Fibroblast of skin of left biceps (primary cell): ENCODE measurements at places on chromosomes 7 and 10.

GRCh38 chr7:26398427-26398755 is 106.7 kb downstream of the SNX10 start:
- no peak for DNase-seq

DNA sequence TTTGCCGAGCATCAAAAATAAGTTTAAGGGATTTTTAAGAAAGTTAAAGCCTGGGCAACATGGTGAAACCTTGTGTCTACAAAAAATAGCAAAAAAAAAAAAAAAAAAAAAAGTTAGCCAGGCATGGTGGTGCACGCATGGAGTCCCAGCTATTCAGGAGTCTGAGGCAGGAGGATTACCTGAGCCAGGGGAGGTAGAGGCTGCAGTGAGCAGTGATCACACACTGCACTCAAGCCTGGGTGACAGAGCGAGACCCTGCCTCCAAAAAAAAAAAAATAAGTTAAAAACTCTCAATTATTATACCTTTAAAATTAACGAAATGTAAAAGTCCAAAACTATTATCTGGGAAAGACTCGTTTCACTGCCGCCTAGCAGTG is 35.0 kb upstream of the DAGLB start:
- DNase-seq, result no peak

GRCh38 chr10:58968389-58968755 is 208.1 kb upstream of the PHYHIPL start:
- no peak for DNase-seq

DNA sequence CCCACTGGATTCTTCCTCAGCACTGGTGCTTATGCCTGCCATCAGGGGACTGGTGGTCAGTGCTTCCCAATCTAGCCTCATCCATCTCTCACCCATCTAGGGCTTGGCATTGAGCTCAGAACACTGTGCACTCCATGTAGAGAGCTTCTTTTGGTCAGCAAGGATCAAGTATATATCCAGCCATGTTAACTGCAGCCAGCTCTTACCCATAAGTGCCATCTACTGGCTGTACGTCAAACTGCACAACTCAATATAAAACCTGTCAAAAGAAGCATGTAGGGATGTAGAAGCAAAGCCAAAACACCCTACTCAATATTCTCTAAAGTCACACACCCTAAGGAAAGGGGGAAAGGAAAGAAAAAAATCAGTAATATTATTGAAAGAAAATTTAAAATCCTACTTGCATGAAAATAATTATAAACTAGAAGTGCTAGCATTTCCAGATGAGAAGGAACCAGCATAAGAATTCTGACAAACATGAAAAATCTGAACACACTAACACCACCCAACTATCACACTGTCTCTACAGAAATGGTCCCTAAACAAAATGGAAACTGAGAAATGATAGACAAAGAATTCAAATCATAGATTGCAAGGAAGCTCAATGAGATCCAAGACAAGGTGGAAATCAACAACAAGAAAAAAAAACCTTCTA is 531.1 kb upstream of the STEAP1 start:
- peak; percentile 5 for DNase-seq

- no peak for DNase-seq
Observed at GRCh38 chr10:79070606-79071395, 2.0 kb downstream of the ZMIZ1 start.

DNA sequence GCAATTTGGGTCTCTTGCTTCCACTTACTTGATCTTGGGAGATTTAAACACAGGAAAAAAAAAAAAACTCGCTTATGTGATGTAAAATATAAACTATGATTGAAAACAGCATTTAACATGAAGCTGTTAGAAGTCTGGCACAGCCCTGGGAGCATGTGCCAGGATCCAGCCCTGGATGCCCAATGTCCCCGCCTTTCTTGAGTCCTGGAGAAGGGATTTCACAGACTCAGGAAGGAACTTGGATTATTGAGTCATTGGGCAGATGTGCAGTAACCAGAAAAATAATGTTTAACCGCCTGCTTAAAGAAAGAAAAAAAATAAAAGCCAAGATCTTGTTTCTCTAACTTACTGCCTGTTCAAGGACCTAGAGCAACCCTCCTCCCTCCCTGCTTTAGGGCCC is 3.7 kb upstream of the JCAD start:
- peak; percentile 69 for DNase-seq

- no peak for DNase-seq
Observed at GRCh38 chr10:101289541-101289940, 60.3 kb upstream of the LBX1 start.

- no peak for DNase-seq
Observed at GRCh38 chr7:68041554-68041953, 1044.9 kb downstream of the TYW1 start.

GRCh38 chr10:35640951-35641675 is 983 bp downstream of the FZD8 start:
- peak; percentile 39 for DNase-seq

DNA sequence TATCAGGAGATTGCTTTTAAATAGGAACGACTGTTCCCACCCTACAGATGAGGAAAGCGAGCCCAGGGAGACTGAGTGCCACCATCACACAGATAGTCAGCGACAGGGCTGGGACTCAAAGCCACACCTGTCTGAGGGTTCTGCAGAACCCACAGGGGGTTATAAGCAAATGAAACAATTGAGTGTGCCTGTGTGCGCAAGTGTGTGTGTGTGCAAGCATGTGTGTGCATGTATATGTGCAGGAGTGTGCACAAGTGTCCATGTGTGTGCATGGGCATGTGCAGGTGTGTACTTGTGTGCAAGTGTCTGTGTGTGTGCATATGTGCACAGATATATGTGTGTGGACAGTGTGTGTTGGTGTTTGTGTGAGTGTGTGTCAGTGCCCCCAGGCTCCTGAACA is 280.2 kb downstream of the GRID1 start:
- no peak for DNase-seq

- no peak for DNase-seq
Observed at GRCh38 chr7:111866787-111867186, 304.5 kb upstream of the IMMP2L start.

DNA sequence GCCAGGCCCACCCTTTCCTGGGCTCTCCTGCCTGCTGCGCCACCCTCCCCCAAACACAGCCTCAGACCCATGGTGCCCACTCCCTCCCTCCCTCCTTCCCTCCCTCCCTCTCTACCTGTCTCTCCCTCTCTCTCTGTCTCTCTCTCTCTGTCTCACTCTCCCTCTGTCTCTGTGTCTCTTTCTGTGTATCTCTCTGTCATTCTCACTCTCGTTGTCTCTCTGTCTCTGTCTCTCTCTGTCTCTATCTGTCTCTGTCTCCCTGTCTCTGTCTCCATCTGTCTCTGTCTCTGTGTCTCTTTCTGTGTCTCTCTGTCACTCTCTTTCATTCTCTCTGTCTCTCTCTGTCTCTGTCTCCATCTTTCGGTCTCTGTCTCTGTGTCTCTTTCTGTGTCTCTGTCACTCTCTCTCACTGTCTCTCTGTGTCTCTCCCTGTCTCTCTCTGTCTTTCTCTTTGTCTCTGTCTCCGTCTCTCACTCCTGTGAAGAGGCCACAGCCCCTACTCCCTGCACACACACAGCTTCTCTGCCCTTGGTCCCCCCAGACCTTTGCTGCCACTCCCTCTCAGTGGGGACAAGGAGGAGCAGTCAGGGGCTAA is 51.5 kb downstream of the CALML3 start:
- no peak for DNase-seq

GRCh38 chr7:87107949-87108776 is 44.1 kb upstream of the DMTF1 start:
- DNase-seq, result no peak

- no peak for DNase-seq
Observed at GRCh38 chr7:2616387-2617324, 15.1 kb upstream of the TTYH3 start.

DNA sequence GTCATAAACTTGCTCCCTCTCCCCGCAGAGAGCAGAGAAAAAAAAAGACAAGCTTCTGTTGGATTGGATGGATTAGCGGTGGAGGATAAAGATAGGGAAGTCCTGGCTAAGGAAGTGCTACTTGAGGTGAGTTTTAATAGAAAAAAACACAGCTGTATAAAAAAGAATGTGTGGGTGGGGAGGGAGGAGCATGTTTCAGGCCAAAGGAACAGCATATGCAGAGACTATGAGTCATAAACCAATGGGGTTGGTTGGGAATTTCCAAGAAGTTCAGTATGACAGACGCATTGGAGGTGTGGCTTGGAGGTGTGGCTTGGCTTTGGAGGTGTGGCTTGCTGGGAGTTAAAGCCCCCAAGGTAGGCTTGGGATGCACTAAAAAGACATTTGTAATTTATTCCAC is 103.0 kb upstream of the LSM8 start:
- DNase-seq, result no peak

- no peak for DNase-seq
Observed at GRCh38 chr10:125399289-125399688, 238.9 kb upstream of the CTBP2 start.

- DNase-seq, result no peak
Observed at GRCh38 chr10:16867556-16867955, 50.3 kb upstream of the RSU1 start.

GRCh38 chr10:72461085-72461484 is 106.4 kb upstream of the DNAJB12 start:
- no peak for DNase-seq

DNA sequence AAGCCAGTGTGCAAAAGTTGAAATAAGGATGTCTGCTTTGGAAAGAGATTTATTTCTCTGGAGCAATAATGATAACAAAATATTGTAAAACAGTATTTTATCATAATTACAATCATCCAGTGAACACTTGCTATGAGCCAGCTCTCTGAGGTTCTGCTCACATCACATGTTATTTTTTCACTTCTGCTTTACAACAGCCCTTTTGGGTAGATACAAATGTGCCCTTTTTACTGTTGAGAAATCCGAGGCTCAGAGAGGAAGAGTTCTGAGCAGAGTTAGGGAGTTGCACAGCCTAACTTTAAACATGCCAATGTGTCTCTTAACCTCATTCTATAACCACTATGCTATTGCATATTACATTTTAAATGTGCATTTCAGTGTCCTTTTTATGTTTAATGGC is 232.6 kb upstream of the CDC14C start:
- no peak for DNase-seq

DNA sequence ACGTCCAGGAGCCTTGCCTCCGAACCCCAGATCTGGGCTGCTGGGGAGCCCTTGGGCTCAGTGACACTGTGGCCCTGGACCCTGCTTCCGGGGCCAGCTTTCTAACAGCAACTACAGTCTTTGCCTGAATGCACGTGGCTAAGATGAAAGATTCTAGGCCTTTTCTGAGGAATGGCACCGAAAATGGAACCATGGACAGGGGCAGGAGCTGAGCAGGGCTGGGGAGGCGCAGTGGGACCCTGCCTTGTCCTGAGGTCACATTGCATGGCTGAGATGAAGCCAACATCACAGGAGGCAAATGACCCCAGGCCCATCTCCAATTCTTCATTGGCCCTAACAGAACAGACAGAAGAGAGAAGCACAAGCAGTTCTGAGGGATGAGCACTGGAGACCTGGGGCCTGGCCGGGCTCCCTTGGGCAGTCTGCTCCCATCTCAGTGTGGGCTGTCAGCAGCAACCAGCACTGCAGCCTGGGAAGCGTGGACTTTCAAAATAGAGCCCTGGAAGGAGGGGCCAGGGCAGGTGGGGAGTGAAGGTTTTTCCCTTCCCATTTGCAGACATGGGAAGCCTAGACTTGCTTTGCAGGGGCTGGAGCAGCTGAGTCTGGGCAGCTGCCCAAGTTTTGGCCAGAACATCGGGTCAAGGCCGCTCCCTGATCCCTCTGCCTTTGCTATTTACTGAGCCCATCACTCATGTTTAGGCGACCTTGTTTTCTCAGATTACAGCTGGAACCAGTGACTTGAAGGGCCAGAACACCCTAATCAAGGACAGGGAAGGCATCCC is 114.4 kb upstream of the TCERG1L start:
- no peak for DNase-seq

DNA sequence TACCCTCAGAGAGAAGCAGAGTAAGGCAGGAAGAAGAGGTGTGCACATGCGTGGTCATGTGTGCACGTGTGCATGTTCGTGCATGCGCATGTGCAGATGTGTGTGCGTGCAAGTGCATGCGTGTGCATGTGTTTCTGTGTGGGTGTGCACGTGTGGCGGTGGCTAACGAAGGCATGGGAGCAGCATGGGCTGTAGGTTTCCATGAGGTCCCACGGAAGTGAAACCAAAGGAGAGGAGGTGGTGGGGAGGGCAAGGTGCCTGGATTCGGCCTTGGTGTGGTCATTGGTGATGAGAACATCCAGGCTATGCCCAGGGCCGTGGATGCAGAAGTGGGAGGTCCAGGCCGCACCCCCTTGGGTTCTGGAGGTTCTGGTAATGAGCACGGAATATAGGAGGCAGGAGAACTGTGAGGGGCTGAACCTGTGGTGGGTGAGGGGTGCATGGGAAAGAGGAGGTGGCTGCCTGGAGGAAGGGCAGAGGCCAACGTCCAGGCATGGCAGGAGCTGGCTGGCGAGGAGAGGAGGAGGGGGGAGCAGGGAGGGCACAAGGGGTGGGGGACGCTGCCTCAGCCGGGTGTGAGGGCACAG is 2.4 kb upstream of the INPP5A start:
- DNase-seq, result no peak

- no peak for DNase-seq
Observed at GRCh38 chr7:99221866-99222265, 14.0 kb upstream of the KPNA7 start.

- DNase-seq, result no peak
Observed at GRCh38 chr10:71735709-71736569, 16.4 kb upstream of the C10orf105 start.

DNA sequence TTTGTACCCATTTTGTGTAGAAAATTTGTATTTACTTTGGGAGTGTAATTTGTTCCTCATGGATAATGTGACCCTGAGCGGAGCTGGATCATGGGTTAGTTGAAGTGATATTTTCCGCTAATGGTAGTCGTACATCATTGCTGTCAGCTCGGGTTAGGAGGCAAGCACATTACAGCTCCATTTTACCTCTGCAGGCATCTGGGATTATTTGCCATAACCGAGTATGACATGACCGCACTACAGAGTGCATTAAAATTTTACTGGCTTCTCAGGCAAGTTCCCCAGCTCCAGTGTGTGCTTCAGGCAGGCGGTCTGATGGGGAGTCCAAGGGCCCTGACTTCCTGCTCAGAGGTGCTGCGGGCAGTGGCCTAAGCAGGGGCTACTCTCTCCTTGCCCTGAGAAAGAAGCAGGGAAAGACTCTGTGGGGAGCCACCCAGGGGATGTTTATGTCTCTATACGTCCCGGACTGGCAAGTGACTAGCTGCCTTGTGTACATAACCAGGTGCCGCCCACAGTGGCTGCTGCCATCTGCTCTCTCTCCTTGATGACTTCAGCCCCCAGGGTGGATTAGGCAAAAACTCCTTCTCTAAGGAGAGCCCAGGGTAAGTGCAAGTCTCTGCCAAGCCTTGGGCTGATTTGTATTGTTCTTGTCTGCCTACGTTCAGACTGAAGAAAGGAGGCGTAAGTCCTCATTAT is 685.3 kb upstream of the GALNT17 start:
- DNase-seq, result no peak
